ENCODE measurements at places on chromosomes 6 and 20. TPM values are rescaled to one million over a fixed set of nuclear protein-coding genes. Genes with fewer than 3 reads are reported as not detected.

The SAMD10 gene
- total RNA-seq = 3.1 TPM

The XKR7 gene
- total RNA-seq = not detected

The RAET1E gene
- total RNA-seq = 4.3 TPM

The BPI gene
- total RNA-seq = not detected

The FKBP1C gene
- total RNA-seq = 0.35 TPM

The PHACTR3 gene
- 24.2 TPM for total RNA-seq

The OR2H1 gene
- not detected for total RNA-seq

- no peak for DNase-seq
Measured at GRCh38 chr20:50438986-50439407, 71.2 kb upstream of the PTPN1 start.

GRCh38 chr6:162261598-162261997 is 466.0 kb downstream of the PRKN start:
- no peak for DNase-seq

DNA sequence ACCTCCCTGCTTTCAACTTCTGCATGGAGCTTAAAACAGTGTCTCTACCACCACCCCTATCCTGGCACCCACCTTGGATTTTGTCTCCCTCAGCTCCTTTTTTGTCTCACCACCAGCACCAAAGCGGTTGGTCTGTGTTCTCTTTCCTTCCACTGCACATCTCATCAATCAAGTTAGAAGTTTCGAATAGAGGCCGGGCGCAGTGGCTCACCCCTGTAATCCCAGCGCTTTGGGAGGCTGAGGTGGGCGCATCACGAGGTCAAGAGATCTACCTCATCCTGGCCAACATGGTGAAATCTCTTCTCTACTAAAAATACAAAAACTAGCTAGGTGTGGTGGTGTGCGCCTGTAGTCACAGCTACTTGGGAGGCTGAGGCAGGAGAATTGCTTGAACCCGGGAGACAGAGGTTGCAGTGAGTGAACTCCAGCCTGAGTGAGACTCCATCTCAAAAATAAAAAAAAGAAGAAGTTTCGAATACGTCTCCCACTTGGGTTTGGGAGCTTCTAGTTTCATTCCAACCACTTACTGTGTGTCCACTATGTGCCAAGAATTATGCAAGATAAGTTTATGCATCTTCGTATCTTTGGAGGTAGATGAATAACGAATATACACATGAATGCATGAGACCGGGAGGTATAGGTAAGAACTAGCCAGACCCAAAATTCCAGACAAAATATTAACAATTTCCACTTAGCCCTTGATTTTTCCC is 5.9 kb downstream of the PCED1A start:
- no peak for DNase-seq

GRCh38 chr6:154370545-154370944 is 13.9 kb upstream of the IPCEF1 start:
- DNase-seq = no peak

- DNase-seq = no peak
Measured at GRCh38 chr20:1225263-1225782, 521 bp upstream of the RAD21L1 start.

- no peak for DNase-seq
Measured at GRCh38 chr20:57023007-57023406, 243.4 kb downstream of the BMP7 start.

GRCh38 chr6:147664092-147664491 is 155.6 kb downstream of the SAMD5 start:
- no peak for DNase-seq

GRCh38 chr6:44011350-44011920 is 115.8 kb downstream of the MRPL14 start:
- no peak for DNase-seq

DNA sequence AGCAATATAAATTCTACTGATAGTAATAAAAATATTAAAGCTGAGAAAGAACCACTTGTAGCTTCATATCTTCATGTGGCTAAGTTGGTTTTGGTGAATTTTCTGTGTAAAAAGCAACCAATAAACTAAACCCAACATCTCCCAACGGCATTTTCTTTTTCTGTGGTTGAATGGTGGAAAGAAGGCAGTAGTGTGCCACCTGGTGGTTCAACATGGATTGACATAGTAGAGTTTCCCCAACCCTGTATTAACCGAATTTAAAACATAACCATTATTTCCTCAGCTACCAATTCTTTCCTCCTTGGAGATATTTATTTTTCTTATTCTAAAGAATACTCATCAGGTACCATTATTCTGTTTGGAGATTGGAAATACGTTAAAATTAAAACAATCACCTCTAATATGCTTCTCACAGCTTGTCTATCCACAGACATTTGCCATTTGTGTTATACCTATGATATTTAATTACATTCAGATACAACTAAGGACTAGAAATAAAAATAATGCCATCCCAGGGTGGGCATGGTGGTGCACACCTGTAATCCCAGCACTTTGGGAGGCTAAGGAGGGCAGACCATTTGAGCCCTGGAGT is 117.1 kb upstream of the EEF1E1 start:
- DNase-seq = no peak

- DNase-seq = no peak
Measured at GRCh38 chr6:4930025-4930691, 73.7 kb downstream of the RPP40 start.

DNA sequence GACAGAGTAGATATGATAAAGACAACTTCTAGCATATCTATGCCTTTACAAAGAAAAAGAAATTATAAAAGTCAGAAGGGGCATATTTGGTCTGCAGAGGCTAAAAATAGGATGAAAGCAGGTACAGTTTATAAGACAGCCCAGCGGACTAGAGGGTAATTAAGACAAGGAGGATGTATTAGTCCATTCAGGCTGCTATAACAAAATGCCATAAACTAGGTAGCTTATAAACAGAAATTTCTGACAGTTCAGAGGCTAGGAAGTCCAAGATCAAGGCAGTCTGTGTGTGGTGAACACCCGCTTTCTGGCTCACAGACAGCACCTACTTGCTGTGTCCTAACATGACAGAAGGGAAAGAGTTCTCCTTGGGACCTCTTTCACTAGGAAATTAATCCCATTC is 5.7 kb downstream of the HBS1L start:
- no peak for DNase-seq

- DNase-seq = no peak
Measured at GRCh38 chr20:46691196-46691595, 2.0 kb upstream of the TP53RK start.

- no peak for DNase-seq
Measured at GRCh38 chr20:32681175-32682084, 7.7 kb upstream of the C20orf203 start.

DNA sequence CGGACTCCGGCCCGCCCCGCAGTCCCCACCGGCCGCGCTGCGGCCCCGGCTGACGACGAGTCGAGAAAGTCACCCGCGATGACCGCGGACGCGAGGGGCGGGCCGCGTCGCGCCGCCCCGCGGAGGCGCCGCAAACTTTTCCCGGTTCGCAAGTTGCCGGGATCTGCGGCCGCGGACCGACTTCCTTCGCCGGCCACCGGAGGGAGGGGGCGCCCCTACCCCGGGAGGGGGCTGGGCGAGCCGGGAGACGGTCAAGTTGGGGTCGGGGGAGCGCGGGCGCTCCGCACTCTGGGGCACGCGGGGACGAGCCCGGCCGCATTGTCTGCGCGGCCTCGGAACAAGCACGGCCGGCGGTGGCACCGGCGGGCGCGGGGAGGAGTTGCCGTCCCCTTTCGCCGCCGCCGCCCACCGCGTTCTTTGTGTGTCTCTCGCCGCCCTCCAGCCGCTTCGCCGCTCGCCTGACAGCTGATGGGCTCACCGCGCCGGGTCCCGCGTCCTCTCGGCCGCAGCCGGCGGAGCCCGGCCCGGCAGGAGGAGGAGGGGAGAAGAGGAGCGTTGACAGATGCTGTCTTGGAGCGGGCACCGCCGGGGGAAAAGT is 131.6 kb downstream of the OGFRL1 start:
- no peak for DNase-seq

GRCh38 chr20:61628480-61628879 is 376.4 kb downstream of the CDH4 start:
- no peak for DNase-seq

GRCh38 chr6:41122918-41123317 is 31.2 kb downstream of the TREML1 start:
- DNase-seq = no peak

DNA sequence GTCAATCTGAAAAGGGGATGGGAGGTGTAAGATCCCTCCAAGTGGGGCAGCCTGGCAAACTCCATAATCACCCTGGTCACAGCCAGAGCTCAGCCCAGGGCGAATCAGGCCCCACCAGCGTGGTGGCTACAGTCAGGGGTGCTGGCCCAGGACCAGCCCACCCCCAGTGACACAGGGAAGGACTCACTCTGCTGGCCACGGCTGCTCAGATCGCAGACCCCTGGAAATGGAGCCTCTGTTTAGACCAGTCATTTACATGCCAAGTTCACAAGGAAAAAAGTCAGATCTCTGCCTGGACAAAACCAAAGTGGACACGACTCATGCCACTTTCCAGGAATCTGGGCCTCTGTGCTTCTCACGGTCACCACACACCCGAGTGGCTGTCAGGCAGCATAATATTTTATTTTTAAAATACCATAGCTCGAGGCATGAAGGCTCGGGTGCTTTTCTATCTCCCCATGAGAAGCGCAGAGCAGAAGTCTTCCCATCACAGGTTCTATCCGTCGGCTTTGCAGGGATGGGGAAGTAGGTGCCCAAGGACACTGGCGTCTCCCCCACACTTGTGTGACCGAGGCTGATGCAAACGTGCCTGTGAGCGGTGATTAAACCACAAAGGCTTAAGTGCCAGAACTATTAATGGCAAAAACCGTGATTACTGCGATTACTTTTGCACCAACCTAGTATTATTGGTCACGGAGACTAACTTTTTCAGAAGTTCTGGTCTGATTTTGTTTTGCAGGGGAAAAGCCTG is 13.0 kb downstream of the PXDC1 start:
- DNase-seq = no peak

DNA sequence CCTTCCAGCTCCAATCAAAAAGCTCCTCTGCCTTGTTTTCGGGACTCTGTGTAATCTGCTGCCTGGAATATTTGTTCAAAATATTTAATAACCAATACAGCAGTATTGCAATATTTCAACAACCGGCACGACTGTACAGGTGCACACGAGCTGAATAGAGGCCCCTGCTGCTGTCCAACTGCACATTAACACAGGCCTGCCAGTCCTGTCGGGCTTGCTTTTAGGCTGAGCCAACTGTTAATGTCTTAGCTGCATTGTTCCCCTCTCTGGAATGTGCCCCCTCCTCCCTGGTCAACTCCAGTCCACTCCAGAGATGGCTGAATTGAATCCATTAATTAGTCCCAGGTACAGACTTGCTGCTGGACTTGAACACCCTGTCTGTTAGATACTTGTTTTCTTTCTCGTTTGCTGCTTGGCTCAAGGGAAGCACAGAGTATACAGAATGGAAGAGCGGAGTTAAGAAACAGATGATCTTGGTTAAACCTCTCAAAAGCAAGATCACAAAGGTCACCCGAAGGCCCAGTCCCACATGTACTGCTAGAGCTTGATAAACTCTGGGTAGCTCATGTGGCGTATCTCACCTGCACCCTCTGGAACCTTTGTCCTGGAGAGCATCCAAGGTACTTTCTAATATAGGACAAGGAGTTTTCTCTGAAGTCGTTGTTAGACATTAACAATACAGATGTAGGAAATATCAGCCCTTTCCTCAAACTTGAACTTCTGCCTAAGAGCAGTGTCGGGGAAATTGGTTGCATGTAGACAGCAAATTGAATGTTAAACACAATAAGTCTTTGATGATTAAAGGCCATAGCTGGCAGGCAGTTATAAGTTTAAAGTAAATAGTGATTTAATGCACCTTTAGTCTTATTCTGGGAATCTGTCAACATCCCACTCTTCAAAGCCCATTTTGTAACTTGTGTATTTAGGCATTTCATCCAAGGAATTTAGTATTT is 31.9 kb downstream of the SHLD1 start:
- no peak for DNase-seq

DNA sequence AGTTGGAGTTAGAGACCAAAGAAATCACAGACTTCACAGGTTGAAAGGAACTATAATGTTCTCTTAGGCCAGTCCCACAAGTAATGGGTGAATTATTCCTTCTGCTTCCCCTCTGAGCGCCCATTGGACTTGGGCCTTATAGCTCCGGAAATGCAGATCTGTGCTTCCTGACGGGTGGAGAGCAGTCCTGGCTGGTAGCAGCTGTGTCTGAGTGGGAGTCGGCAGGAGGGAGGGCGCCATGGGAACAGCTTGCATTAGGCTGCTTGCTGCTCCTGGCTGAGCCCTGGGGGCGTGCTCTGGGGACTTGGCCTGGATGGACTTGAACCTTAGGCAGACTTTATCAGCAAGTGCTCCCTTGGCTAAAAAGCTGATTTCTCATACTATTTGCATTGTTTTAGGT is 18.4 kb upstream of the NUP153 start:
- peak; percentile 54 for DNase-seq

GRCh38 chr20:51725584-51726176 is 42.5 kb downstream of the ATP9A start:
- no peak for DNase-seq

DNA sequence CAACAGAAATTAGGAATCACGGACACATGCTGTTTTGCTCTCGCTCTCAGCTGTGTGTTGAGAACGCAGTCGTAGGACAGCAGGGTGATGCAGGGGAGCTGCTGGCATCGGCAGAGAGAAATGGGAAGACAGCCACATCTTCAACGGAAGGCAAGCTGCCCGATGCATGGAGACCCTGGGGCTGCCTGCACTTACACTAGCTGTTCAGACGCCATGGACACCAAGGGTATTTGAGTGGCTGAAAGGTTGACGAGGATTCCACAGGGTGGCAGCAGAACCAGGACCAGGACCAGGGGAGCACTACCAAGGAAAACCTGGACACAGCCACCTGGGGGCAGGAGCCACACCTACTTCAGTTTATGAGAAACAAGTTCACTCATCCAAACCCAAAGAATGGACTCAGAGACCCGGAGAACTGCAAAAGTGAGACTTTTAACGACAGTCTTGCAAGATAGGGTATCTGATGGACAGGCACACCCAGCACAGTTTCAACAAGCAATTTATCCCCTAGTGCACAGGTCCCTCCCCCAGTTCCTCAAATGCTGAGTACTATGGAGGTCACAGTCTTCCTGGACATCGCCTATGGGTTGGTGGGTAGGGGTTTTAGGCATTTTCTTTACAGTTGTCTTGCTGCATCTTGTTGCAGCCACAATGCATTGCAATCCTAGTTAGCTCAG is 56.3 kb upstream of the ENTPD6 start:
- DNase-seq = no peak
